Vagina (tissue), 2 donors: ENCODE measurements at places on chromosomes 7 and 10. TPM values are rescaled to one million over a fixed set of nuclear protein-coding genes. Genes with fewer than 3 reads are reported as not detected.
A peak's percentile ranks its signal among the peaks of the same experiment; 100 is the strongest.

GRCh38 chr10:27485986-27486385, 18.1 kb upstream of the RAB18 start:
- peaks cover 7% of the 10 kb centered on the region for H3K4me1 ChIP-seq
- H3K27me3 ChIP-seq = no peaks in the 10 kb centered on the region
- H3K4me3 ChIP-seq = no peak overlapping the region
- DNase-seq = no peak
- H3K36me3 ChIP-seq = no peaks in the 10 kb centered on the region

DNA sequence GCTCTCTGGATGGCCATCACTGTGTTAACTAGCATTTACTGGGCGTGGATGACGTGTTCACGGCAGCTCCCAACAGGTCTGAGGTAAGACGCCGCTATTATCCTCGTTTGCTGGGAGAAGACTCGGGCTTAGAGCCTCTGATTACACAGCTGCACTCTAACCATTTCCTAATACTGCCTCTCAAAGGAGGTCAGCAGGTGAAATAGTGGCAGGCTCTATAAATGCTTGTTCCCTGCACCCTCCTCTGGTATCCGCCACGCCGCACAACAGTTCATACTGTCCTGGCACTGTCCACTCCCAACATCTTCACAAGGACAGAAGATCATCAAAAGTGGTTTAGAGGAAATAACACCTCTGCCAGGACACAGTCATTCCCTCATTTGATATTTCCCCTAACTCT, 28.3 kb downstream of the HIPK2 start:
- no peak overlapping the region for H3K27ac ChIP-seq
- no peaks in the 10 kb centered on the region for H3K27me3 ChIP-seq
- no peak for DNase-seq
- H3K4me1 ChIP-seq = peaks cover 65% of the 10 kb centered on the region
- H3K4me3 ChIP-seq = no peak overlapping the region
- no peaks in the 10 kb centered on the region for H3K36me3 ChIP-seq

GRCh38 chr10:28627102-28627501, 50.2 kb upstream of the BAMBI start:
- no peaks in the 10 kb centered on the region for H3K36me3 ChIP-seq
- no peaks in the 10 kb centered on the region for H3K4me1 ChIP-seq
- H3K27ac ChIP-seq = no peak overlapping the region
- DNase-seq = no peak
- H3K4me3 ChIP-seq = no peak overlapping the region

GRCh38 chr7:34747176-34747781, 89.3 kb downstream of the NPSR1 start:
- no peak overlapping the region for H3K4me3 ChIP-seq
- no peak for DNase-seq
- no peaks in the 10 kb centered on the region for H3K4me1 ChIP-seq

DNA sequence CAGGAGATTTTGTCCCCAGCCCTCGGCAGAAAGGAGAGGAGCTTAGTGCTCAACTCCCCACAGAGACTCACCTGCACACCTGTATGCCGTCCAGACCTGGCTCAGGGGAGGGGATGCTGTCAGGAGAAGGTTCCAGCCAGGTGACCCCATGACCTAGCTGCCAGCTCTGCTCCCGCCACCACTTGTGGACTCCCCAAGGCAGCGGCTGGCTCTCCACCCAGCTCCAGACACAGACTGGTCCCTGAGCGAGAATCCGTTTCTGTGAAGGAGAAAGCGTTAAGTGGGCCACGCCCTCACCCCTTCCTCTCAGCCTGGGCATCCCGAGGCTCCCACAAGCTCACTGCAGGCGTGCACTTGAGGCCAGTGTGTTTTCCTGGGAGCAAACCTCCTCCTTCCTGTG, 76.4 kb downstream of the RGS10 start:
- H3K27me3 ChIP-seq = no peaks in the 10 kb centered on the region
- no peaks in the 10 kb centered on the region for H3K36me3 ChIP-seq
- H3K4me1 ChIP-seq = peaks cover 11% of the 10 kb centered on the region
- no peak overlapping the region for H3K27ac ChIP-seq
- no peak for DNase-seq

GRCh38 chr10:102264371-102264770, 19.0 kb downstream of the GBF1 start:
- peaks cover 47% of the 10 kb centered on the region for H3K4me1 ChIP-seq
- no peak for DNase-seq
- H3K27me3 ChIP-seq = no peaks in the 10 kb centered on the region
- H3K4me3 ChIP-seq = no peak overlapping the region
- H3K36me3 ChIP-seq = no peaks in the 10 kb centered on the region

- no peak overlapping the region for H3K4me3 ChIP-seq
- no peaks in the 10 kb centered on the region for H3K36me3 ChIP-seq
- H3K27ac ChIP-seq = no peak overlapping the region
- H3K27me3 ChIP-seq = no peaks in the 10 kb centered on the region
- no peak for DNase-seq
Observed at GRCh38 chr10:21334891-21335696, 190.4 kb downstream of the SKIDA1 start.

GRCh38 chr7:20340839-20341238, 10.1 kb downstream of the ITGB8 start:
- no peak for DNase-seq
- H3K36me3 ChIP-seq = no peaks in the 10 kb centered on the region
- H3K4me3 ChIP-seq = no peak overlapping the region

DNA sequence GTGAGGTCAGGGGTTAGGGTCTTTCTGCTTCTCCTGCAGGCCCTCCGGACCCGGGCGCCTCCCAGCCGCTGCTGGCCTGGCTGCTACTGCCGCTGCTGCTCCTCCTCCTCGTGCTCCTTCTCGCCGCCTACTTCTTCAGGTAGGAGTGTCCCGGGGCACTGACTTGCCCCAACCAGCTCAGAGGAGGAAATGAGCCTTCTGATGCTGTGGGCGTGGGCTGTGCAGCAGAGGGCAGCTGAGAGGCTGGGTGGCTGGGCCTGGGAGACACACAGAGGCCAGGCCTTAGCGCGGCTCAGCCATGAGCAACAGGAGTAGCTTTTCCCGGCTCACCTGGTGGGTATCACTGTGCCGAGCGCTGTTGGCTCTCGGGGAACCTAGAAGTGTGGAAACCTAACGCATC, 78.9 kb downstream of the MKI67 start:
- no peak for DNase-seq
- peaks cover 18% of the 10 kb centered on the region for H3K4me1 ChIP-seq
- no peaks in the 10 kb centered on the region for H3K27me3 ChIP-seq
- H3K36me3 ChIP-seq = no peaks in the 10 kb centered on the region

GRCh38 chr10:123847686-123848432, 43.7 kb downstream of the CPXM2 start:
- peak; percentile 1 for DNase-seq
- H3K27ac ChIP-seq = no peak overlapping the region
- H3K4me1 ChIP-seq = peaks cover 13% of the 10 kb centered on the region
- no peaks in the 10 kb centered on the region for H3K36me3 ChIP-seq
- H3K4me3 ChIP-seq = no peak overlapping the region

GRCh38 chr10:132044803-132045202, 20.9 kb upstream of the JAKMIP3 start:
- no peaks in the 10 kb centered on the region for H3K36me3 ChIP-seq
- no peaks in the 10 kb centered on the region for H3K27me3 ChIP-seq
- H3K4me1 ChIP-seq = no peaks in the 10 kb centered on the region
- no peak overlapping the region for H3K4me3 ChIP-seq
- DNase-seq = no peak

GRCh38 chr10:45136256-45136655, 135.5 kb downstream of the ZNF22 start:
- H3K27me3 ChIP-seq = no peaks in the 10 kb centered on the region
- no peaks in the 10 kb centered on the region for H3K4me1 ChIP-seq
- DNase-seq = no peak
- no peaks in the 10 kb centered on the region for H3K36me3 ChIP-seq
- H3K4me3 ChIP-seq = no peak overlapping the region
- H3K27ac ChIP-seq = no peak overlapping the region

- no peaks in the 10 kb centered on the region for H3K4me1 ChIP-seq
Observed at GRCh38 chr10:21300551-21300950, 224.9 kb downstream of the SKIDA1 start.

GRCh38 chr10:79272353-79272752, 74.9 kb upstream of the PPIF start:
- DNase-seq = no peak
- H3K4me3 ChIP-seq = no peak overlapping the region
- peak overlapping the region; percentile 83 for H3K27ac ChIP-seq
- peaks cover 81% of the 10 kb centered on the region for H3K4me1 ChIP-seq

The MKX gene
- total RNA-seq = 2.2 TPM

The KLF14 gene
- not detected for total RNA-seq

The PCLO gene
- total RNA-seq = 10.8 TPM

The PRPS1L1 gene
- total RNA-seq = not detected

The CPA1 gene
- total RNA-seq = not detected

The AGR2 gene
- not detected for total RNA-seq
